ENCODE measurements at places on chromosomes 13 and 19. TPM values are rescaled to one million over a fixed set of nuclear protein-coding genes. Genes with fewer than 3 reads are reported as not detected.

The ZNF681 gene
- 0.19 TPM for total RNA-seq

The YJEFN3 gene
- 0.62 TPM for total RNA-seq

The THAP8 gene
- total RNA-seq = 7.3 TPM

The CILP2 gene
- total RNA-seq = 0.02 TPM

The SIGLEC7 gene
- total RNA-seq = not detected

The RNF225 gene
- not detected for total RNA-seq

The RCBTB2 gene
- 7.7 TPM for total RNA-seq

The C19orf18 gene
- total RNA-seq = not detected

The TSSK6 gene
- 0.88 TPM for total RNA-seq

The ATP4A gene
- total RNA-seq = not detected

The LYPD3 gene
- 0.43 TPM for total RNA-seq

DNA sequence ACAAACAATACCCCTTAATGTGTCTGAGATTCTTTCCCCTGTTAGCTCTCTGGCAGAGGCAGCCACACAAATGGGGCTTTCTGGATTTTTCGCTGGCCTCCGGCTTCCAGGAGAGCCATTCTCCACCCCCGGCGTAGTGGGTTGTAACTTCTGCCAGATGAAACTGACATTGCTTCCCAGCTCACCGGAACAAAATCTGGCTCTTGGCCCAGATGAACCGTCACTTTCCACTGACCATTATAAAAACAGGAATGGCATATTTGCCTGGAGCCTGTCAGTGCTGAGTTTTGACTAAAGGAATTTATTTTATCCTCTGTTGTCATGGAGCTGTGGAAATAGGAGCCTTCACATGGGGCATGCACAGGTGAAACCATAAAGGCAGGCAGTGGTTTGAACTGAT is 120.6 kb upstream of the GPR12 start:
- DNase-seq = peak; percentile 34

DNA sequence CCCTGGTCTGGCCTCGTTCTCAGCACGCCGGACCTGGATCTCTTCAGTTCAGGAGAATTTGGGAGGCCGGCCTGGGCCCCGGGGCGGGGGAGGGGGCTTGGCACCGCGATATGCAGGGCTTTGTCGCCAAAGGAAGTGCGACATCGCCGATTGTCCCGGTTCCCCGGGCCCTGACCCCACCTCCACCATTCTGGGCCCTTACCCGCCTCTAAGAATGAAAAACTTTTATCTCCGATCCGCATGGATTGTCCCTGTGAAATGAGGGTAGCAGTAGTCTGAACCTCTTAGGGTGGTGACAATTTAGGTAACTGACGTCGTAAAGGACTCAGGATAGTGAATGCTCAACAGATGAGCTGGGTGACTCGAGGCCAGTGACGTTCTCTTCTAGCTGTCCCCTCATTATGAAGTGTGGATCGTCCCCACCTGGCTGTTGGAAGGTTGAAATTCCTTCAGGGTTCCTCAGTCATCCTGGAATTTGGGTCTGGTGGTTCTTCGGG is 650 bp downstream of the DDA1 start:
- no peak for DNase-seq

DNA sequence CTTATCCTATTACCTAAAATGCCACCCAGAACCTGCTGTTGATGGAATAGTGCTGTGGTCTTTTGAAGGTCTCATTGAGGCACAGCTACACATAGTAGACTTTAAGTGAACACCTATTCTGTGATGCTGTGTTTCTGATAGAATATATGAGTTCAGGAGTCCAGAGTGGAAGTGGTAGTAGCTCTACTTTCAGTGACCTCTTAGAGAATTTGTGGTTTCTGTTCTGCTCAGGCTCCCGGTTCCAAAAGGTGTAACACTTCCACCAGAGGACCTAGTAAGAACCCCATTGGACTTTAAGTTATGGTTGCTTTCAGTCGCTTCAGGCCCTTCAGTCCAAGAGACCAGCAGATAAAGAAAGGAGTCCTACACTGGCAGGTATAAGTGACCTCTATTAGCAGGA is 11.4 kb upstream of the MYCBP2 start:
- DNase-seq = no peak

GRCh38 chr13:68736961-68737360 is 1370.7 kb upstream of the ATXN8OS start:
- DNase-seq = peak; percentile 14

GRCh38 chr19:28514166-28514565 is 698.8 kb downstream of the UQCRFS1 start:
- no peak for DNase-seq

DNA sequence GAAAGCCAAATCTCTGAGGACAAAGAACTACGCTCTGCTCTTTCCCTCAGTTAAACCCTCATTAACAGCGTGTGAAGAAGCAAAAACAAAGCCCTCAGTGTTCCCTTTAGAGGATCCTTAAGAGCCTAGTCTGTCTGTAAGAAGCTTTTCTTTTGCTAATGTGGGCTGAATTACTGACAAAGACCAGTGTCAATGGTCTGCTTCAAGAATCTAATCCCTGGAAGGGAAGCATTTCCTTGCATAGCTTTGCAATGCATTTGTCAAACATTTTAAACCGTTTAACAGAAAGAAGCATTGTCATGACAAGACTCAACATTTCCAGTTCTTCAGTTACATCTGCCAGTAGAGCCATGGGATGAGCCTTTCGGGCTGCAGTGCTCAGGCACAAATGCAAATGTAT is 64.9 kb downstream of the EDNRB start:
- no peak for DNase-seq

DNA sequence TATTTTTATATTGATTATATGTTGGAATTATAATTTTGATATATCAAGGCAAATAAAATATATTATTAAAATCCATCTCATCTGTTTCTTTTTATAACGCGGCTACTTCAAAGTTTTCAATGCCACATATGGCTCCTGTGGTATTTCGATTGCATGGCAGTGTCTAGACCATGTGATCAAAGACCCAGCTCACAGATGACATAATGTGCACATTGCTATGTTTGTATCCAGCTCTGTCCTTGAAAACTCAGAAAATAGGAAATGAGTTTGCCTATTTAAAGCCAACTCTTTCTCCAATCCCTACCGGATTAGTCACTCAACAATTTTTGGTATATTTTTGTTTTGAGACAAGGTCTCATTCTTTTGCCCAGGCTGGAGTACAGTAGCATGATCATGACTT is 26.2 kb downstream of the TMTC4 start:
- DNase-seq = no peak

DNA sequence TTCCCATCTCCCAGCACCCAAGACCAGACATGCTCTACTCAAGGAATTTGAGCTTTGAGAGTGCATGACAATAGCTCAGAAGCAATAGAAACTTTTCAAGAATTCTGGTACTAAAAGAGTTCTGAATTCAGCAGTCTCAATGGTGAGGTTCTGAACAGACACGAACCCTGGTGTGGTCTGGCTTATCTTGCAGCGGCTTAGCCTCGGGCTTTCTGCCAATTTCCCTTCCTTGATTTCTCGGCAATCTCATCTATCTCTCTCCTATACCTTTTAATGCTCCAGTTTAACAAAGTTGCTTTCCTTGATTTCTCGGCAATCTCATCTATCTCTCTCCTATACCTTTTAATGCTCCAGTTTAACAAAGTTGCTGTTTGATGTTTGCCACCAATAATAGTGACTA is 174.6 kb downstream of the SPRY2 start:
- no peak for DNase-seq

DNA sequence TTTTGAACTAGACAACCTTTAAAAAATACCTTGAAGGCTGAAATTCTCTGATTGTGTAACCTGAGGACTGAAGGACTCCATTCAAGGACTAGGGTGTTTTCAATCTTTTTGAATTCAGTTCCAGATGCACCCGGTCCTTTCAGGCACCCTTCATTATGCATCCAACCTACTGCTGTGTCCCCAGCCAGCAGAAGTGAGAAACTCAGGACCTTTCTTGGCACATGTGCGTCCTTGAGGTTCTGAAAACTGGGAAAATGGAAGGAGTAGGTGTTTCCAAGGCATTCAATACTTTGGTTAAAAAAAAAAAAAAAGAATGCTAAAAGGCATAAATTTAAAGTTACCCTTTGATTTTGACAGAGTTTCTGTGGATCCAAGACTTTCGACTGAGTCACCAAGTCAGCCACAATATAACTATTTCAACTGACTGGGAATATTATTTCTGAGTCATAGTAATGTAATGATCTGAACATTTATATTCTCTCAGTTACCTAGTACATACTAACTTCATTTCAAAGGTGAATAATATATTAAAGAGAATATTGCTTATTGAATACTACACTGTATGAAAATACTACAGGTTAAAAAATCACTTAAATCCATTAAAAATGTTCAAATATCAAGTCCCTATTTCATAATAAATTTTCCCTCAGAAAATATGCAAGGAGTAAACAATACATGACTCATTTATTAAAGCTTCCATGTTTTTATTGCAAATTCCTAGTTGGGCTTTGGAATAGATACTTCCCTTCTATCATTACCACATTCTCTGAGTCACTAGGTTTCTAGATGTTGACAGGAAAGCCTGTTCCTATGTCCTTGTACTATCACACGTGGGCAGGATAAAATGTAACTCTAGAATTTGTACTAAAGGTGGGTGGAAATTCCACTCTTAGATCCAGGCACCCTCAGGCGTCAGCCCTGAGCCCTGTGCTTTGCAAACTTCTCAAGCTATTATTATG is 2.4 kb upstream of the ITGBL1 start:
- peak; percentile 91 for DNase-seq

DNA sequence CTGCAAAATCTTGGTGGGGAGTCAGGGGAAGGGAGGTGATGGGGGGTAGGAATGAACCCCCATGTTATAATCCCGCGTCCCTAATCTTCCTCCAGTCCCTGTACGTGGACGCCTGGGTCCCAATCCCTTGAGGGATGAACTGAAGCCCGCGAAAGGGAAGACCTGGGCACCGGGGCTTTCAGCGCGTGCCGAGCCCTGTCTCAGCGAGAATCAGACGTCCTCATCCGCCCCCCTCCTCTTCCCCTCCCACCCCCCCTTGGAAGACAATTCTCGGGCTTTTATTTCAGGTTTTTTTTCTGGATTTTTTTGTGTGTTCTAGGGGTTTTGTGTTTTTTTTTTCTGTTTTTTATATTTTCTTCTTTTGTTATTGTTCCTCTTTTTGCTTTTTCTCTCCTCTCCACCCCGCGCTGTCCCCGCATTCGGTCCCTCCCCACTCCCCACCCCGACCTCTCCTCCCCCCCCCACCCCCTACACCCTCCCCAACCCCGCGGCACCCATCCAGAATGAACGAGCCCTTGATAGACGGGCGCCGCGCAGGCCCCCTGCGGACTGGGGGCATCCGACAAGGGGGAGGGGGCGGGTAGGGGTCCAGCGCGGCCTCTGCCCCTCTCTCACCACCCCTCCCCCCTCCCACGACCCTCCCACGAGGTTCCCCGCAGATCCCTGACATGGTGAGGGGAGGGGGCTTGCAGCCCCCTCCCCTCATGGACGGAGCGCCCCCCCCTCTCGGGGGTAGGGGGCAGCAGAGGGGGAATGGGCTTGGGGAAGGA is 10.3 kb downstream of the C19orf81 start:
- DNase-seq = no peak

- no peak for DNase-seq
Observed at GRCh38 chr19:41172297-41173164, 20.5 kb upstream of the CYP2S1 start.

GRCh38 chr19:46109876-46110275 is 14.6 kb downstream of the IGFL3 start:
- no peak for DNase-seq

- DNase-seq = no peak
Observed at GRCh38 chr19:53915000-53915399, 5.9 kb downstream of the CACNG7 start.

- DNase-seq = no peak
Observed at GRCh38 chr19:57233207-57233606, 2.4 kb downstream of the AURKC start.
